ENCODE measurements at places on chromosomes 3 and 15.

- H3K4me3 ChIP-seq: no peak overlapping the region
- no peaks in the 10 kb centered on the region for H3K27me3 ChIP-seq
- no peak for DNase-seq
- H3K4me1 ChIP-seq: peaks cover 11% of the 10 kb centered on the region
- H3K27ac ChIP-seq: no peak overlapping the region
These were observed 49.7 kb upstream of the GPD1L start for GRCh38 chr3:32056559-32057290.

GRCh38 chr15:75061272-75061671 is 37.9 kb downstream of the PPCDC start:
- peaks cover 63% of the 10 kb centered on the region for H3K4me1 ChIP-seq
- H3K27me3 ChIP-seq: peaks cover 2% of the 10 kb centered on the region
- H3K4me3 ChIP-seq: no peak overlapping the region
- peak; percentile 51 for DNase-seq
- peaks cover 33% of the 10 kb centered on the region for H3K36me3 ChIP-seq

- H3K36me3 ChIP-seq: no peaks in the 10 kb centered on the region
- H3K27ac ChIP-seq: no peak overlapping the region
- H3K4me1 ChIP-seq: no peaks in the 10 kb centered on the region
These were observed 23.1 kb upstream of the TRIM71 start for GRCh38 chr3:32794487-32795308.

GRCh38 chr3:117248153-117248552 is 538.6 kb downstream of the TUSC7 start:
- no peak overlapping the region for H3K4me3 ChIP-seq
- H3K36me3 ChIP-seq: no peaks in the 10 kb centered on the region
- no peaks in the 10 kb centered on the region for H3K4me1 ChIP-seq
- H3K27me3 ChIP-seq: no peaks in the 10 kb centered on the region
- no peak for DNase-seq

- no peaks in the 10 kb centered on the region for H3K36me3 ChIP-seq
- H3K27ac ChIP-seq: no peak overlapping the region
- H3K4me3 ChIP-seq: no peak overlapping the region
- DNase-seq: peak; percentile 38
- peaks cover 30% of the 10 kb centered on the region for H3K4me1 ChIP-seq
These were observed 5.9 kb downstream of the MESP2 start for GRCh38 chr15:89781891-89782618.
